Endothelial cell of umbilical vein (primary cell): ENCODE measurements at places on chromosomes 12 and 14. TPM values are rescaled to one million over a fixed set of nuclear protein-coding genes. Genes with fewer than 3 reads are reported as not detected.

DNA sequence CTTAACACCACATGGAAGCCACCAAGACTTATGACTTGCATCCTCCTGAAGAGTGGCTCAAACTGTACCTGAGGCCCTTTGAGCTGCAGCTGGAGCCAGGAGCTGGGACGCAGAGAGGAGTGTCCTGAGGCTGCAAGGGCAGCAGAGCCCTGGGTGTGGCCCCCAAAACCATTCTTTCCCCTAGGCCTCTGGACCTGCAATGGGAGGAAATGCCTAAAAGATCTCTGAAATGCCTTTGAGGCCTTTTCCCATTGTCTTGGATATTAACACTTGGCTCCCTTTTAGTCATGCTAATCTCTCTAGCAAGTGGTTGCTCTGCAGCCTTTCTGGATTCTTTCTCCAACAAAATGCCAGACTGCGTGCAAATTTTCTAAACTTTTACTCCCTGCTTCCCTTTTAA is 156.1 kb downstream of the SLC38A4 start:
- H3K36me3 ChIP-seq, result no peaks in the 10 kb centered on the region
- H3K4me3 ChIP-seq, result no peak overlapping the region
- DNase-seq, result no peak

CLECL1 gene
- total RNA-seq, result not detected in 2 replicates

REP15 gene
- 4.3 and 4.8 TPM in 2 replicates for total RNA-seq

- H3K4me1 ChIP-seq, result peaks cover 23% of the 10 kb centered on the region
- H3K27ac ChIP-seq, result no peak overlapping the region
- no peak overlapping the region for H3K4me3 ChIP-seq
- DNase-seq, result peak; percentile 43
- H3K36me3 ChIP-seq, result peaks cover 6% of the 10 kb centered on the region
These were observed 2.4 kb downstream of the RILPL1 start for GRCh38 chr12:123531091-123531490.

PLXNC1 gene
- 0.04 TPM in 1 of 2 replicates, not detected in the other for total RNA-seq

DNA sequence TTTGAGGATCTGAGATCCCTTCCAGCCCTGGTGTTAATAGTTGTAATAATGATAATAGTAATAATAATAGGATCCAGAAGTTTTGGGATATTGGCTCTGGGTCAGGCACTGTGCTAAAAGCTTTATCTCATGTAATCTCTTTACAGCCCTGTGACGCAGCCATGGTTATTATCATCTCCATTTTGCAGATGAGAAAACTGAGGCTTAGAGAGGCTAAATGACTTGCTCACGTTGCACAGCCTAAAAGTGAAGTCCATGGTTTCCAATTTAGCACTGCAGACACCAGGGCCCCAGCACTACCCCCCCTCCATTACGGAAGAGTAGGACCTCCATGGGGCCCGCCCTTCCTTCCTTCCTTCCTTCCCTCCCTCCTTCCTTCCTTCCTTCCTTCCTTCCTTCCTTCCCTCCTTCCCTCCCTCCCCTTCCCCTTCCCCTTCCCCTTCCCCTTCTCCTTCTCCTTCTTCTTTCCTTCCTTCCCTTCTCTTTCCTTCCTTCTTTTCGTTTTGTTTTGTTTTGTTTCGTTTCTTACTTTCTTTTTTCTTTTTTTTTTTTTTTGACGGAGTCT is 14.9 kb upstream of the COX6A1 start:
- no peaks in the 10 kb centered on the region for H3K27me3 ChIP-seq
- H3K4me1 ChIP-seq, result no peaks in the 10 kb centered on the region
- H3K4me3 ChIP-seq, result no peak overlapping the region
- H3K36me3 ChIP-seq, result no peaks in the 10 kb centered on the region
- no peak overlapping the region for H3K27ac ChIP-seq

MYH6 gene
- total RNA-seq, result not detected in 2 replicates

VASH1 gene
- total RNA-seq, result 168 and 246 TPM in 2 replicates

MAP1LC3B2 gene
- total RNA-seq, result 4.1 TPM in 1 of 2 replicates, not detected in the other

DNA sequence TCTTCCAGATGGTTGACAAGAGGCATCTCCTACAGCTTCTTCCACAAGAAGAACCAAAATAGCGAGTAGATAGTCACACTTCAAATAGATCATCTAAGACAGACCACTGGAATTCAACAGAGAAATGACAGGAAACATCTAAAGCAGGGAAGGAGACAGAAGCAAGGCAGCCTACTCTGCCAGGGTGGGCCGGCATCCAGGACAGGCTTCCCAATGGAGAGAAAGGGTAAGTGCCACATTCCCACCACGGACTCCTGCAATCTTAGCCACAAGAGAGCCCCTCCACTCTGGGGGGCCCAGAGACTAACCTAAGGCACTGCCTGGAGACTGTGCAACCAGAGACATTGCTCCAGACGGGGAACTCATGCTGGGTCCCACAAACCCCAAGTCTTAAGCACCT is 154.5 kb downstream of the NDUFA12 start:
- H3K4me3 ChIP-seq, result no peak overlapping the region
- H3K4me1 ChIP-seq, result no peaks in the 10 kb centered on the region
- peaks cover 4% of the 10 kb centered on the region for H3K27me3 ChIP-seq
- no peak for DNase-seq
- no peaks in the 10 kb centered on the region for H3K36me3 ChIP-seq
- no peak overlapping the region for H3K27ac ChIP-seq

DLST gene
- total RNA-seq, result 105 and 110 TPM in 2 replicates

- H3K4me1 ChIP-seq, result peaks cover 75% of the 10 kb centered on the region
- DNase-seq, result no peak
- peak overlapping the region; percentile 40 for H3K27ac ChIP-seq
- H3K36me3 ChIP-seq, result no peaks in the 10 kb centered on the region
- no peaks in the 10 kb centered on the region for H3K27me3 ChIP-seq
- no peak overlapping the region for H3K4me3 ChIP-seq
These were observed 37.3 kb downstream of the PRKCH start for GRCh38 chr14:61358554-61359226.
